ENCODE measurements at places on chromosomes 3 and 15.

DNA sequence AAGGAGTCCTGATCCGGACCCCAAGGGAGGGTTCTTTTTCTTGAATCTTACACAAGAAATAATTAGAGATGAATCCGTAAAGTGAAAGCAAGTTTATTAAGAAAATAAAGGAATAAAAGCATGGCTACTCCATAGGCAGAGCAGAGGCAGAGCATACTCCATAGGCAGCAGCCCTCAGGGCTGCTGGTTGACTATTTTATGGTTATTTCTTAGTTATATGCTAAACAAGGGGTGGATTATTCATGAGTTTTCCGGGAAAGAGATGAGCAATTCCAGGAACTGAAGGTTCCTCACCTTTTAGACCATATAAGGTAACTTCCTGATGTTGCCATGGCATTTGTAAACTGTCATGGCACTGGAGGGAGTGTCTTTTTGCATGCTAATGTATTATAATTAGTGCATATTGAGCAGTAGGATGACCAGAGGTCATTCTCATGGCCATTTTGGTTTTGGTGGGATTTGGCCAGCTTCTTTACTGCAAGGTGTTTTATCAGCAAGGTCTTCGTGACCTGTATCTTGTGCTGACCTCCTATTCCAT, 42.2 kb downstream of the C3orf38 start:
- DNase-seq: no peak

DNA sequence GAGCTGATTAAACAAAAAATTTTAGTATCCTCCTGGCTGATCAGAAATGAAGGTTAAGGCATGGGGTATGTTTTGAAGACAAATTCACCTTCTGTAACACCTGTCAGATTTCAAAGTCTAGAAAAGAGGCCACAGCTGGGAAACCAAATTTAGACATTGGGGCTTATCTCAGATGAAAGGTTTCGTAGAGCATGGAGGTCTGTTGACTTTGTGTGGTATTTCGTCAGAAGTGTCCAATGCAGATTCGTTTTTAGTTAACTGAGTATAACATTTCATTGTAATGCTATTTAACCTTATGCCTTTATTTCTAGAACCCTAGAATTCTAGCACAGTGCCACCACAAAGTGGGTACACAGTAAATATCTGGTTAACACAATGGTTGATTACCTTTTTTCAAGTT, 61.7 kb downstream of the FNDC3B start:
- DNase-seq: no peak

DNA sequence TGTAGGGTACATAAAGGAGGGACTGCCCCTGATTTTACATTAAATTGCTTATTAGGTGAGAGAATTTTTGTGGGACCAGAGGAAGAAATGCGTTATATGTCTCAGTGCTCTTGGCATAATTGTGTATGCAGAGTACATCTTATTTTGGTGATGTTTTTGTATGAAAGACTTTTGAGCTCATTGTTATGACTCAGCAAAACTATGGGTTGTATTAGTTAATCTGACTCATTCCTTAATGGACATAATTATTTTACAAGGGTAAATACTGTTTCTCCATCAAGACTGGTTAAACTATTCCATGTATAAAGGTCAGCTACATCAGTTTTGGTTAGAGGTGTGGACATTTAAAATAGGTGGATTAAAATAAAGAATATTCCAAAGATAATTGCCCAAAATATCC, 156.8 kb downstream of the ALCAM start:
- peak; percentile 35 for DNase-seq

GRCh38 chr15:85129881-85130280, 148.2 kb downstream of the PDE8A start:
- DNase-seq: no peak

- DNase-seq: no peak
Observed at GRCh38 chr3:168124291-168124690, 28.6 kb upstream of the GOLIM4 start.

DNA sequence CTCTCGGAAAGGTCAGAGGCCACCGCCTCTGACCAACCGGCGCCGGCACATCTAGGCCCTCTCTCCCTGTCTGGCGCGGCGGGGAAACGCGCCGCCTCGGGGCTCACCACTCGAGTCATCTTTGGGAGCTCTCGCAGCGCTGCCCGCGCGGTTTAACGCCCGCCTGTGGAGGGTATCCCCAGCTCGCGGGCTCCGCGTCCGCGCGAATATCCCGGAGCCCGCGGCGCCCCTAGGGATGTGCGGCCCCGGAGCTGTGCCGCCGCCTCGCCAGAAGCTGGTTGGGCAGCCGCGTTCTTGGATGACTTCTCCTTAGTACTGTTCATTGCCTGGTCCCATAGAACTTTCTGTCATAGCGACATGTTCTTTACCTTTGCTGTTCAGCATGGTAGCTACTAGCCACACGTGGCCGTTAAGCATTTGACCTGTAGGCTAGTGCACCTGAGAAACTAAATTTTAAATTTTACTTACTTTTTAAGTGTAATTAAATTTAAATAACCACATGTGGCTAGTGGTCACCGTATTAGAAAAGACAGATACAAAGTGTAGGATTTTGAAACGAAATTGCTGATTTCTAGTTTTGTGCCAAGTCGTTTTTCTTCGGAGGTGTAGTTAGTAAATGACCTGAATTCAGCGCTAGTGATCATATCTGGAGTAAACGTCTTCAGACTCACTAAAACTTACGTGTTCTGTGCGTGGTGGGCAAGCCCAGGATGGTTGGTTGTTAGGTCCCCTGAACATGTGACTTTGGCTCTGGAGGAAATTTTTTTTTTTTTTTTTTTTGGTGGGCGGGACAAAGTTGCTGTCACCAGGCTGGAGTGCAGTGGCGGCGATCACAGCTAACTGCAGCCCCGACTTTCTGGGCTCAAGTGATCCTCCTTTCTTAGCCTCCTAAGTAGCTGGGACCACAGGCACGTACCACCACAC, 835 bp downstream of the ARIH2 start:
- peak; percentile 52 for DNase-seq

GRCh38 chr3:23490459-23490858, 287.3 kb downstream of the UBE2E2 start:
- DNase-seq: peak; percentile 31

DNA sequence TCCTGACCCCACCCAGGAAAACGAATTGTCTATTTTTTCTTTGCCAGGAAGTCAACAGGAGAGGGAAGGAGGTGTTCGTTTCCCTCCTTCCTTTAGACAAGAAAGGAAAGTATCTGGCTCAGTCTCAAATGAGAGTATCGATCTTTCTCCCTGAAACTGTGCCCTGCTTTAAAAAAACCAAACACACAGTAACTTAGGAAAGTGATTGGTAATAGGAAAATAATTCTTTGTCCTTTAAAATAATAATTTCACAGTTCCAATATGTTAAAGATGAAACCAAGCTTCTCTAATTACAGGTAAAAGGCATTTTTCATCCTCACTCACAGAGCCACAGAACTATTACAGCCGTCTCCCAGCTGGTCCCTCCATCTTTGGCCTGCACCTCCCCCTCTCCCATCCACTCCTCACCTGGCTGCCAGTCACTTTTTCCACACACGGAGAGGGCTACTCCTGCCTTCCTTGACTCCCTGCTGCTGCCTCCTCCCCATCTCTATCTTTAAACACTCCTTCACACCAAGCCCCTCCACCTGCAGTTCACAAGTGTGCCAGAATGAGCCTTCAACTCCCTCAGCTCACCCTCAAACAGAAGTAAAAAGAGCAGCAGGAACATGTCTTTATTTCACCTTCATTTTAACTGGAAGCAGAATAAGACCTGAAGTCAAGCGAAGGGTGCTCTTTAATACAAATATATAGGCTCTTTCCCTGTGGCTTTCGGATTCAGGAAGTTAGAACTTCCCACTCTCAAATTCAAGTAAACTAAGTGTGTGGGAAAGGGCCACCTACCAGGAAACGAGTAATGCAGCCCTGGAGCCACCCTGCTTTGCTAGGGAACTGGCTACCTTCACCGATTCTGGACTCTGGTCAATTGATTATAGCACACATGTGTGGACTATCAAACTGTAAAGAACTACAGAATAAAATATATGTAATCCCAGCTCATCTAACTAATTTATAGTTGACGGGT, 116.4 kb downstream of the SENP2 start:
- DNase-seq: no peak

DNA sequence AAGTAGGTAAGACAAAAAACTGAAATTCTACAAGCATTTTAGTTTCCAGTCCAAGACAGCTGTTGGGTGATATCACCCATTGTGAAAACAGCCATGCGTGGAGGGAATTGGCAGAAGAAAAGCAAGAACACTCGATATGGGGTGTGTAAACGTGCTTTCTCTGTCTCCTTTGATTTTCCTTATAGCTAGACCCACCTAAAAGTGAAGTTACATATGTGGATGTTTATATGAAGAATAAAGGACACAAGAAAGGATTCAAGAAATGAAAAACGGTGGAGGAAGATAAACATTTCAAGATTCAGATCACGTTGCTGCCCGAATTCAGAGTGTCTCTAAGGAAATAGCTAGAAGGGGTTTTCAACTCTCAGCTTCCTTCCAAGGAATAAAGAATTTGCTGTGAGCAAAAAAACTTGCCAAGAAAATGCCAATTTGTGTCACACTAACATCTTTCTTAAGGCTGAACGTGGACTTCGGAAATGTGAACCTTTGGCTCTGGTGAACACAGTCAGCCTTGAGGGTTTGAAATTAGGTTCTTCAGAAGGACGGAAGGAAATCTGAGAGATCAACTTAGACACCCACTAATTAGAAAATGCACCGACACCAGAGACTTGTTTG, 269.0 kb upstream of the ADAMTS9 start:
- no peak for DNase-seq

- no peak for DNase-seq
Observed at GRCh38 chr3:188207941-188208515, 54.1 kb downstream of the LPP start.

DNA sequence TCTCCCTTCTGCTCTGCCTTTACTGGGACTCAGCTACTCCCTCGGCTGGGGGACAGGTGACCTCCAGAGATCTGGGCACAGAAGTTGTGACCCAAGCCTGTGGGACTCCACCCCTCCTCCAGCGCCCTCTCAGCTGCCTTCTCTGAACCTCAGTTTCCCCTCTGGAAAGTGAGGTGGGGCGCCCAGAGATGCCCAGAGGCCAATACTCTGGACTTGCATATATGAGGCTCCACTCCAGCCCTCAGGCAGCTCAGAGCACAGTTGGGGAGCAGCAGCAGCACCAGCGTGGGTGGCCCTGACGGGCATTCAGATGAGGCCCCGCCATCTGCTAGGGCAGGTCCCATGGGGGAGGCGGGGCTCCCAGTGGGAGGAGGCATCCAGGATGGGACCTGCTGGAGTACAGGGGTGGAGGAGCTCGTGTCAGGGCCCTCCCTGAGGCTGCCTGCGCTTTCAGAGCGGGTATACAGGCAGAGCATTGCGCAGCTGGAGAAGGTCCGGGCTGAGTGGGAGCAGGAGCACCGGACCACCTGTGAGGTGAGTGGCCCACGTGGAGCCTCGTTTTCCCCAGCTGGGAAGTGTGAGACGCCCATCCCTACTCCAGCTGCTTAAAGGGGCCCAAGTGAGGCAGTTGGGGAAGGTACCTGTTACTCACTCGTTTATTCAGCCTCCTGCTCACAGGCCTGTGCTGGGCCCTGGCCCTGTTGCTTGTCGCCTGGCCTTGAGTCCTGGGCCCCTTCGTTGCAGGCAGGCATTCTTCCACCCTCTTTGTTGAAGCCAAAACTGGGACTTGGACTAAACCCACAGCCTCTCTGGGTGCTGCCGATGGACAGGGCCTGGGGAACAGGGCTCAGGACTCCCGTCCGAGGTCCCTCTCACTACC, 35.4 kb downstream of the PSTPIP1 start:
- no peak for DNase-seq

GRCh38 chr3:186417791-186418190, 55.8 kb upstream of the DGKG start:
- peak; percentile 93 for DNase-seq

- DNase-seq: no peak
Observed at GRCh38 chr15:90307661-90308060, 42.2 kb downstream of the NGRN start.

DNA sequence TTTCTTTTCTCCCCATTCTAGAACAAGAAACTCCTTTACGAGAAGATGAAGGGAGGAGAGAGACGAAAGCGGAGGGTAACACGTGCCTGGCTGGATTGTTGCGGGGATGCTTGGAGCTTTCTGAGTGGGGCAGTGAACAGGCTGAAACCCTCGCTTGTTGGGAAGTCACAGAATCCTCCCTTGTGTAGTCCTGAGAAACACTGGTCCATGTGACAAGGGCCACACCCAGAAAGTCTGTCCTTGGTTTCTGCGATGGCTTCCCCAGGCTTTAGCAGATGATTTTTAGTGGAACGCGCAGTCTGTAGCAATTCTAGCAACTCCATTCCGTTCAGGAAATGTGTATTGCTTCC, 26.1 kb upstream of the GREM1 start:
- DNase-seq: no peak

DNA sequence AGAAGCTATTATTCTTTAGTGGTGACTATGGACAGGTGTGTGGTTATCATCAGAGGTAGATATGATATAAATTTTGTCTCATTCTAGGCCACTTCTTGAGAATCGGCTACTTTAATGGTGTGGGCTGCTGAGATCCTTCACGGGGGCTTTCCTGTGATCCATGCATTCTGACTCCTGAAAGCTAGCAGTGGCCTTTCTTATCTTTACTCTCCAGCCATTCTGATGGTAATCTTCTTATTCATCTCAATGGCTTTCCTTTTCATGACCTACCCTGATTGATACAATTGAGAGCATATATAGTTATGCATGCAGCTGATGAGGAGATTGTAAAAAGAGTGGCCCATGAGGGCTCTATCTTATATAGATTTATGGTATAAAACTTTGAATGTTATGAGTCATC, 78.3 kb upstream of the ZPLD1 start:
- DNase-seq: no peak

- peak; percentile 51 for DNase-seq
Observed at GRCh38 chr15:75532413-75533250, 46.5 kb downstream of the PTPN9 start.

GRCh38 chr3:188954590-188955208, 217.1 kb upstream of the TPRG1 start:
- DNase-seq: peak; percentile 72

DNA sequence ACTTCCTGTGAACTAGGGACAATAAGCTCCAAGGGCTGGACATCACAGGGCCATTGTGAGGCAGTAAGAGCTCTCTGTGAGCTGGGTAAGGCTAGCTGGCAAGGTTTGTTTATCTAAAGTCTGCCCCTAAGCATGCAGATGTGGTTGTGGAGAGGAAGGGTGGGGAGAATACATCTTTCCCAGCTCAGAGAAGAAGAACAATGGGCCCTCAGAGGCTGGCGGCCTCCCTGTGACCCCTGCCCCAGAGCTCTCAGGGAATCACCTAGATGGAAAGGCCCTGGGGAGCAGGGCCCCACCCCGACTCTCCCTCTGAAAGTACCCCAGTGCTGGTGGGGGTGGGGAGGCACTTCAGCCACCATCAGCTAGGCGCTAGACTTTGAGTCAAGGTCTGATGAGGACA, 4.3 kb upstream of the AP3B2 start:
- DNase-seq: peak; percentile 58

DNA sequence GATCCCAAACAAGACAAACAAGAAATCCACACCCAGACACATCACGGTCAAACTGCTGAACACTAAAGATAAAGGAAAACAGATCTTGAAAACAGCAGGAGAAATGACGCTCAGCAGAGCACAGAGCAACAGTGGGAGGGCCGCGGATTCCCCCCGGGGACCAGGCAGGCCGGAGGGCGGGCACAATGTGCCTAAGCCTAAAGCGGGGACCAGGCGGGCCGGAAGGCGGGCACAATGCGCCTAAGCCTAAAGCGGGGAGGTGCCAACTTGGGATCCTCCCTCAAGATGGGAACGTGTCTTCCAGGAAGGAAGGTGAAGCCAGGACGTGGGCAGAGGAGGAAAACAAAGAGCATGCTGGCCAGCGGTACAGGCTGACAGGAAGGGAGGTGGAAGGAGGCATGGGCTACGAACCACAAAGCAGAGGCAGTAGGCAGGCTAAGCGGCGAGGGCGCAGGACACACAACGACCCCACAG, 31.1 kb downstream of the CYFIP1 start:
- peak; percentile 80 for DNase-seq

GRCh38 chr3:107465064-107465631, 57.6 kb upstream of the BBX start:
- no peak for DNase-seq

Measured in mammary epithelial cell (primary cell).